ENCODE measurements at places on chromosomes 5 and 9.
A peak's percentile ranks its signal among the peaks of the same experiment; 100 is the strongest.

DNA sequence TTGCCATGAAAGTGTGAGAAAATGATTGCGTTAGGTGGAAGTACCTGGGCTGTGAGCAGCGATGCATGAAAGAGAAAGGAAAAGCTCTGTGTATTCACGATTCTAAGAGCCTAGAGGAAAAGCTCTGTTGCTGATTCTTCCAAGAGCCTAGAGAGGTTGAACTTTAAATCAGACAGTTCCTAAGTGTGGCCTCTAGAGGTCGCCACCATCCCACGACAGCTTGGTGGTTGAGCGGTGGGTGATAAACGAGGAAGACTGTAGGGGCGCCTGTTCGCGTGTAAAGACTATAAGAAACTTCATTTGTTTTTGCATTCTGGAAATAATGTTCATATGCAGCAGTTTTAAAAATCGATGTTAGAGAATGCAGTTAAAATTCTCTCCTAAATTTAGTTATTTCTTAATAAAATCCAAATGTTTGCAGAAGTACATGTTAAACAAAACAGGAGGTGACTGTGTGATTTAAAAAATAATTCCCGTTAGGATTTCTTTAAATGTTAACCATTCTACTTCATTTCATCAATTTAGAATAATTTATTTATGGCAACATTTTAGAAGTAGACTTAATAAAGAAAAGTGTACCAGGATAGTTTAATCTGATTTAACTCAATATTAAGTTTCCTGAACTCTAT is 107.7 kb downstream of the TENT4A start:
- peak; percentile 37 for DNase-seq

- DNase-seq, result no peak
Measured at GRCh38 chr5:144206141-144206540, 35.5 kb downstream of the KCTD16 start.

- DNase-seq, result no peak
Measured at GRCh38 chr5:176985516-176985915, 21.1 kb downstream of the UIMC1 start.

DNA sequence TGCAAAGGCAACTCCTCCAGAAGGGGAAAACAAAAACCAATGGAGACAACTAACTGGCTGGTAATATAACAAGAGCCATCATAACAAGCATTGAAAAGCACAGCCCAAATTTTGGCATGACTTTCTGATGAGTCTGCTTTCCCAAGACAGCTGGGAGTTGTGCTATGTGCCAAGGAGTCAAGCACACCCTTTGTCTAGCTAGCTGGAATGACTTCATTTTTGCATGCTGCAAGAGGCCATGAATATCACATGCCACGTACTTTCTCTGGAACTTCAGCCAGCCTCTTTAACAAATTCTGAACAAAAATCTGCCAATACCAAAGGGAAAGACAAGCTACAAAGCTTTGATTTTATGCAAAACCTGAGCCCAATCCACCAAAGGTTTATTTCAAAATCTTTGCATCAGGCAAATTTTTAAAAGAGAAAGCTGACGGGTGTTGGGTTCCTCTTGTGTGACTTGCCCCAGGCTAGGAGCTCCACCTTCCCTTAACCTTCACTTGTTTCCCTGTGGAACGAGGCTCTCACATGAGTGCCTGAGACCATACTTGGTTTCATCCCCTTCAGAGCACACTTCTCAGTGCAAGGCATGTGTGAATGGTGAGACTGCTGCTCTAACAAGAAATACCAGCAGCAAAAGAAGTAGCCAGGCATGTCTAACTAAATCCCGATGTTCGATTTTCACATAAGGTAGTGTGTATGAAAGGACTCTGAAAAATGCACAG is 47.3 kb downstream of the S1PR3 start:
- no peak for DNase-seq

DNA sequence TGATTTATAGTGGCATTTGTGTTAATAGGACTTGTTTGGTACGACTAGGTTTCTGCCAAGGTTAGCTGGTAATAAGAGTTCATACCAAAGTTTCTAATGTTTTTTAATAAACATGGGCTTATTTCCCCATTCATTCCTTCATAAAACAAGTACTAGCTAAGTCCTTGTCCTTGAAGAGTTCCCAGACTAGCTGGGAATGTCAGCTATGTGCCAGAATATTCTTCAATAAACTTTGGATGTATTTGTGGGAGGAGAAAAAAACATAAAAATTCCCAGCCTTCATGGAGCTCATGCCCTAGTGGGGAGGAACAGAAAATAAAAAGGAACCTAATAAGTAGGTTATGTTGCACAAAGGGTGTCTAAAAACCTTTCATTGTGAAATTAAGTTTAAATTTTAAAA is 176.9 kb downstream of the DENND1A start:
- DNase-seq, result no peak

DNA sequence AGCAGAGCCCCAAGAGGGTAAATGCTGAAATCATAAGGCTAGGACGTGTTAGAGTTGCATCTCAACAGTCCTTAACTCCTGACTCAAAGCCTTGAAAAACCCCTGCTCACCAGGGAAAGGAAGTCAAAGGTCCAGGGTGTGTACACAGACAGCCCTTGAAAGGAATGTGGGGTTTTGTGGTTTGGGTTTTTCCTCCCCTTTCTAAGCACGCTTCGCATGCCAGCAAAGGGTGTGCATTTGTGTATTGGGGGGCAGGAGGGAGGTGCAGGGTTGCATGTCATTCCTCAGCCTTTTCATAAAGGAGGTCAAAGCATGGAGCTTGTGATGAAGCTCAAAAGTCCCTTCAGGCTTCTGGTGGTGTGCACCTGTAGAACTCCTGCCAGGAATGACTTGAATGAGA is 17.3 kb upstream of the XPA start:
- DNase-seq, result no peak

DNA sequence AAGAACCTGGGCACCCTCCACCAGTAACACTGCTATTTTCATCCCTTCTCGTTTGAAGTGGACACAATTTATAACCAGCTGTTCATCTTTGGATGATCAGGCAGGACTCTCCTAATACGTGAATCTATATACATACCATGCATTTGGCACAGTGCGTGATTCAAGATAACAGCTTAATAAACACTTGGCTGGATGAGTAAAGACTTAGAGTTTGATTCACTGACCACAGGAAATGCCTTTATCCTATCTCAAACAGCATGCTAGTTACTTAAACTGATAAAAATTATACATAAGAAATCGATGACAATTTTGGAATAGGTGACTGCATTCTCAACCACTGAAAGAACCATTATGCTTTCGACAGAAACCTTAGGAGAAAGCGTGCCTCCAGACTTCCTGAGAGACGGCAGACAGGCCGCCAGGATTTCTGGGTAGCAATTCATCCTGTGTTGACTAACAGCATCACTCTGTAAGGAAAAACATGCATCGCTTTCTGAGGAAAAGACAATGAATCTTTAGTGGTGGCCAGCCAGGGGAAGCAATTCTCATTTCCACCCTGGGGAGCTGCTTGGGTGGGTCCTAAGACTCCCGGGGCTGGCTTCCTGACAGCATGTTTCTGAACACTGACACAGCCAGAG is 9.7 kb downstream of the MRPL36 start:
- no peak for DNase-seq

- DNase-seq, result no peak
Measured at GRCh38 chr9:78029551-78030295, 1.9 kb downstream of the GNAQ start.

- DNase-seq, result no peak
Measured at GRCh38 chr9:134955156-134955555, 37.4 kb upstream of the FCN1 start.

DNA sequence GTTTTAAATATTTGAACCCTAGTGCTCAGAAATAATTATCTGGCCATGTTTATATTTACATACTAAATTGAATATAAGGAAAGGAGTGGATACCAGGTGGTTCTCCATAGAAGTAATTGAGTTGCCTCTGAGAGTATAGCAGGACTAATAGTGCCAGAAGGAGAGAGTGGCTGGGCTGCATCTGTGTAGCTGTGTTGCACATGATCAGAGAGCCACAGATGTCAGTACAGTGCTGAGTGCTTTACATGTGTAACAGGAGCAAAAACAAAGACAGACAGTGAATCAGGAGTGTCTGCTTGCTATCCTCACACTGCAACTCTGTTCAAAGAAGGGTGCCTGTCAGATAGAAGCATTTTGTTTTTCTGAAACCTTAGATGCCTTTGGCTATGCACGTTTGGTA is 353.9 kb upstream of the PAPPA start:
- DNase-seq, result no peak

GRCh38 chr5:36943584-36943983 is 67.0 kb downstream of the NIPBL start:
- no peak for DNase-seq

- no peak for DNase-seq
Measured at GRCh38 chr9:129757045-129757444, 4.2 kb upstream of the PTGES start.

DNA sequence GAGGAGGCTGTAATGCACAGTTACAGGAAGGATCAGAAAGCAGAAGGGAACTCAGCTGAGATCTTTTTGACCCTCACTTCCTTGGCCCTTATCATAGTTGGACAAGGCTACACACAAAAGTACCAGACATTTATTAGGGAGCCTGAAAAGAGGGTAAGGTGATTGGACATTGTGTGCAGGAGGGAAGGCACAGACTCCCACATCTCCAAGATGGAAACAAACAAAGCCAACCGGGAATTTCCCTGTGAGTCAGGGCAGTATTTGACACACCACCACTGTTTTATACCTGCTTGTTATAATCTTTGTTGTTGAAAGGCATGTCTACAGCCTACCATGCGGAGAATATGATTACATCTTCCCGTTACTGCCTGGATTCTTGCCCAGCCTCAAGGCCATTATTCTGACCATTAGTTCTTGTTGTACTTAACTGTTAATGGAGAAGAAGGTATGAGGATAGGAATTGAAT is 3.0 kb upstream of the CCNG1 start:
- DNase-seq, result no peak

GRCh38 chr5:63768221-63768620 is 194.0 kb downstream of the HTR1A start:
- DNase-seq, result no peak

DNA sequence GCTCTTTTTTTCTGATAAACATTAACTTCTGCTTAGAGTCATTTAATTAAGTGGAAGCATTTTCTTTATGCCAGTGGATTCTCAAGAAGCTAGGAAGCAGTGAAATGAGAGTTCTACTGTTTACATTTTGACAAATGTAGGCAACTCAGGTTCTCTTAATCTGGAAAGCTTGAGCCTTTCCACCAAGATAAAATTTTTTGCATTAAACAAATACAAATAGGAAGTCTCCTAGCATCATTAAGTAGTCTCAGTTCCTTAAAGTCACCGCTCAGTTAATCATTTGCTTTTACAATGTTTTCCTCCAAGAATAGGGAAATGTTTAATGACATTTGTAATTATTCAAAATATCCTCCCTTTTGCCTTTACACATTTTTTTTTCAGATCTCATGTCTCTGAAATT is 290.4 kb upstream of the PDE4D start:
- no peak for DNase-seq

- no peak for DNase-seq
Measured at GRCh38 chr5:149886692-149887470, 57.7 kb downstream of the PDE6A start.

DNA sequence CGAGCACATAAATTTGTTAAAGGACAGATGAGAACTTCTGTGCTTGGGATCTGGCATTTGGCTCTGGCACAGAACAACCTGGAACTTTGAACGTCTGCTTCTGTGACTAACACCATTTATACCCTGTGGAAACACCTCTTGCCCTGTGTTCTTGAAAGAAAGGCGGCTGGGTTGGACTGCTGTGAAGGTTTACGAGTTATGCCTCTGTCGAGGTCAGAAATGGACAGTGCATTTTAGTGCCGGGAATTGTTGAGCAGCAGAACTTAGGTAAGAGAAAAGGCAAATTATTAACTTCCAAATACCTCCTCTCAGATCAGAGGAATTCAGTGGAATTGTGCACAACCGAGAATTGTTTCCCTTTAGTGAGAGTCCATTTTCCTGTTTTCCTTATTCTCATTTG is 14.1 kb upstream of the INIP start:
- DNase-seq, result no peak

GRCh38 chr9:134891713-134892112 is 11.1 kb downstream of the FCN2 start:
- no peak for DNase-seq

DNA sequence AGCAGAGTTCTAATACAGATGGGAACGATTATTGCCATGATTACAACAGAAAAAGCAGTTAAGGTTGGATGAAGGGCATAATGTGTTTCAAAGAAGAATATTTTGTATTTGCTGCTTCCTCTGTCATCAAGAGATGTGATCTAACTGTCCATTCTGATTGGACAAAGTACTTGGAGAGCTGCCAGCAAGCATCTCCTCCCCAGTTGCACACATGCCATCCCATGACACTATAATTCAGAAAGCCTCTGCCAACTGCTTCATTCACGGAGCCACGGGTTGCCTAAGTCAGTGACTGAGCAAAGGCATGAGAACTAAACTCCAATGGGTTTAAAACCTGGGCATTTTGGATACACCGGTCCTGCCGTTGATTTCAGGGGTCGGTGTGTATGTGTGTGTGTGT is 253.8 kb downstream of the CRB2 start:
- DNase-seq, result no peak

GRCh38 chr5:91076138-91076537 is 307.0 kb downstream of the ARRDC3 start:
- no peak for DNase-seq

DNA sequence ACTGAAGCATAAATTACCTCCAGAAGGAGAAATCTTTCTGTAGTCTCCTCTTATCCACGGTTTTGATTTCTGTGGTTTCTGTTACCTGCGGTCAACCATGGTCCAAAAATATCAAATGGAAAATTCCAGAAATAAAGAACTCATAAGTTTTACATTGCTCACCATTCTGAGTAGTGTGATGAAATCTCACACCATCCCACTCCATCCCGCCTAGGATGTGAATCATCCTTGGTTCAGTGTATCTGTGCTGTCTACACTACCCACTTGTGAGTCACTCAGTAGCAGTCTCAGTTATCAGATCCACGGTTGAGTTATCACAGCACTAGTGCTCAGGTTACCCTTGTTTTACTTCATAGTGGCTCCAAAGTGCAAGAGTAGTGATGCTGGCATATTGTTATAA is 371.2 kb downstream of the NFIB start:
- peak; percentile 37 for DNase-seq

DNA sequence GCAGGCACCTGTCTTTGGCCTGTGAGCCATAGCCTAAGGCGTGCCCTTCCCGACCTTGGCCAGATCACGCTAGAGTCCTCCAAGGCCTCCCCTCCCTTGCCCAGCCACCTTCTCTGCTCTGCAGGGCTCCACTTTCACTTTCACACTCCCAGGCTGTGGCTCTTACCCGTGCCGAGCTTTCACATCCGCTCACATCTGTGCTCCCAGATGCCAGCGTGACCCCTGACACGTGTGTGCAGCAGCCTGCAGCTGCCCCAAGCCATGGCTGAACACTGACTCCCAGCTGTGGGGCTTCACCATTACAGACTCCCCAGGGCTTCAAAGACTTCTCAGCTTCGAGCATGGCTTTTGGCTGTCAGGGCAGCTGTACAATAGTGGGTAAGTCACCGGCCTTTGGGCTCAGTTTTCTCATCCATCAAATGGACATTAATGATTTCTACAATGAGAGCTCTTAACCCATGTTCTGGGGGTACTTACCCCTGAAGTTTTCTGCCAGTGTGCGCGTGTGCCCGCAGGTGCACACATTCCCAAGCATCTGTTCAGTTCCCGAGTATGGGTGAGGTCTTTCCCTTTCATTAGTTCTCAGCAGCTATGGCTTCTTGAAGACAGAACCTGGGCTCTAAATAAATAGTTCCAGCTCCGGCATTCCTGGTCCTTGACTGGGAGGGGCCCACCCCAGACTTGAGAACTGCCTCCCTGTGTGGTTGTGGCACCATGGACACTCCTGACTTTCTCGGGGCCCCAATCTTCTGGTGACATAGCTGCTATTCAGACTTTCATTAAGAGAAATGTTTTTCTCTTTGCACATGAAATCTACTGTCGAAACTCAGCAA is 118.6 kb downstream of the RGS3 start:
- no peak for DNase-seq

GRCh38 chr5:10620346-10620745 is 56.5 kb downstream of the ANKRD33B start:
- no peak for DNase-seq

Data from NCI-H2107 (cell line).